HFFc6 (cell line): ENCODE measurements at places on chromosomes 6 and 20.

DNA sequence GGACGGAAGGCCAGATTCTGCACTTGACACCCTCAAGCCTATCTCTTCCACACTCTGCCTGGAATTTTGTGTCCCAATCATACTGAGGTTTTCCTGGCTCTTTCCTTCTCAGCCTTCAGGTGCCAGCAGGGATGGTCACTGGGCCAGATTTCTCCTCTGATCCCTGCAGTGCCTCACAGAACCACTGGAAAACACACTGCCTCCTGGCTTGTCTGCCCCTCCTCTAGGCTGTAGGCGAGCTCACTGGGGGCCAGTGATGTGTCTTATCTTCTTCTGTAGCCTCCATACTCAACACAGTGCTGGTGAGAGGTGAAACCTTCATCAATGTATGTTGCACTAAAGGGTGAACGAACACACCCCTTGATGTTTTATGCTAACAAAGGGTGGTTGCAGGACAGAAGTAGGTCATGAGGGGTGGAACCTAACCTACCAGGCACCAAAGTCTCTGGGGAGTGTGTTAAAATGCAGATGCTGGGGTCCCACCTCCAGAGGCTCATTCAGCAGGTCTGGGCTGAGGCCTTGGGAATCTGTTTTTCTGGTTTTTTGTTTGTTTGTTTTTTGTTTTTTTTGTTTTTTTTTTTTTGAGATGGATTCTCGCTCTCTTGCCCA, 80.3 kb downstream of the CDH26 start:
- peaks cover 65% of the 10 kb centered on the region for H3K4me1 ChIP-seq
- DNase-seq, result no peak
- H3K4me3 ChIP-seq, result no peak overlapping the region
- H3K36me3 ChIP-seq, result peaks cover 1% of the 10 kb centered on the region; the same call in 1 of the 2 replicates
- no peak overlapping the region for H3K27ac ChIP-seq

GRCh38 chr6:158570681-158570962, 10.7 kb downstream of the TMEM181 start:
- H3K27me3 ChIP-seq, result no peaks in the 10 kb centered on the region; the same call in 1 of the 2 replicates

DNA sequence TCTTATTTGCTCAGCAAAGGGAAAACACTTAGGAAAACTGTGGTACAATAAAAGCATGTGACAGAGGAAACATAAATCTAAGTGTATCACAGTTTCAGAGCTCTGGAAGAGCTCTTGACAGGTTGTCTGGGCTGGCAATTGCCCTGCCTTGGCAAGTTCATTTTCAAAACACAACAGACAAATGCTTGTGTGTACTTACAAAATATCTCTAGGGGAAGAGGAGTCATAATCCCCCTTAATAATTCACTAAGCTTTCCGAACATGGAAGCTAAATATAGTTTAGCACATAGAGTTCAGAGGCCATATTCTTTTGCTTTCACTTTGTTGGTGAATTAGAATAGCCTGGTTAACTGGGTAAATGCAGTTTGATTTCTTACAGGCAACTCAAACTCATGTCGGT, 211.6 kb upstream of the THEMIS start:
- no peak overlapping the region; the same call in 1 of the 2 replicates for H3K4me3 ChIP-seq
- no peak for DNase-seq
- no peak overlapping the region for H3K27ac ChIP-seq
- no peaks in the 10 kb centered on the region; the same call in none of the 2 replicates for H3K27me3 ChIP-seq
- H3K4me1 ChIP-seq, result peaks cover 17% of the 10 kb centered on the region

GRCh38 chr6:47091886-47092668, 49.9 kb upstream of the ADGRF1 start:
- H3K4me1 ChIP-seq, result peaks cover 9% of the 10 kb centered on the region; the same call in 1 of the 2 replicates
- no peak for DNase-seq
- no peak overlapping the region for H3K4me3 ChIP-seq
- no peaks in the 10 kb centered on the region; the same call in 1 of the 2 replicates for H3K27me3 ChIP-seq

- no peak for DNase-seq
- H3K4me3 ChIP-seq, result no peak overlapping the region
Observed at GRCh38 chr20:49630396-49630951, 62.5 kb upstream of the PTGIS start.

GRCh38 chr6:165640806-165641205, 22.2 kb downstream of the PDE10A start:
- no peak overlapping the region for H3K4me3 ChIP-seq
- no peaks in the 10 kb centered on the region for H3K36me3 ChIP-seq
- DNase-seq, result no peak
- no peaks in the 10 kb centered on the region for H3K4me1 ChIP-seq

GRCh38 chr20:37571033-37571432, 43.4 kb upstream of the BLCAP start:
- H3K36me3 ChIP-seq, result no peaks in the 10 kb centered on the region
- 0 out of 2 replicates have a peak, but pooled peaks cover 5% of the 10 kb centered on the region for H3K4me1 ChIP-seq
- no peak for DNase-seq
- H3K27me3 ChIP-seq, result peaks cover 39% of the 10 kb centered on the region
- no peak overlapping the region for H3K4me3 ChIP-seq
- no peak overlapping the region for H3K27ac ChIP-seq

GRCh38 chr6:89828988-89829471, 650 bp upstream of the CASP8AP2 start:
- peaks cover 15% of the 10 kb centered on the region for H3K4me1 ChIP-seq
- peaks cover 18% of the 10 kb centered on the region; the same call in 1 of the 2 replicates for H3K36me3 ChIP-seq
- no peaks in the 10 kb centered on the region; the same call in 1 of the 2 replicates for H3K27me3 ChIP-seq
- H3K27ac ChIP-seq, result peak overlapping the region; percentile 85
- DNase-seq, result no peak

- DNase-seq, result no peak
- H3K36me3 ChIP-seq, result peaks cover 16% of the 10 kb centered on the region; the same call in 1 of the 2 replicates
- H3K4me1 ChIP-seq, result peaks cover 51% of the 10 kb centered on the region
- no peak overlapping the region for H3K27ac ChIP-seq
- no peak overlapping the region for H3K4me3 ChIP-seq
Observed at GRCh38 chr20:58544286-58544685, 29.1 kb upstream of the APCDD1L start.

DNA sequence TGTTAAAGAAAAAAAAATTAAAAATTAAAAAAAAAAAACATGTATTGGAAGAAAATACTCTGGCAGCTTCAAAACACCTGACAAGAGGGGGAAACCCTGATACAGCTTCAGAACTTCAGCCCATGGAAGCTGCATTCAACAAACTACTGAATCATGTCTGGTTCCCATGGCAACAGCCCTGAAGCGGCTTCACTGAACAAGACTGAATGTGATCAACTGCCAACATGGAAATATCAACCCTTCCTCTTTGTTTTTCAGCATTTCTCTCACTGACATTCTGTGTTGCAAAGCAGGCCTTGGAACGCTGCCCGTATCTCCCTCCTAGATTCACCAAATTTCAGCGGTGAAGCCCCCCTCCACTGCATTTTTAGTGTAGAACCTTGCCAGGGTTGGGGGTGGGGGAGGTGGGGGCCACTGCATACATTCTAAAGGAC, 91.3 kb upstream of the SHLD1 start:
- H3K4me3 ChIP-seq, result no peak overlapping the region
- H3K27ac ChIP-seq, result peak overlapping the region; percentile 38; the same call in 1 of the 2 replicates
- peaks cover 42% of the 10 kb centered on the region for H3K4me1 ChIP-seq
- peak; percentile 51 for DNase-seq

DNA sequence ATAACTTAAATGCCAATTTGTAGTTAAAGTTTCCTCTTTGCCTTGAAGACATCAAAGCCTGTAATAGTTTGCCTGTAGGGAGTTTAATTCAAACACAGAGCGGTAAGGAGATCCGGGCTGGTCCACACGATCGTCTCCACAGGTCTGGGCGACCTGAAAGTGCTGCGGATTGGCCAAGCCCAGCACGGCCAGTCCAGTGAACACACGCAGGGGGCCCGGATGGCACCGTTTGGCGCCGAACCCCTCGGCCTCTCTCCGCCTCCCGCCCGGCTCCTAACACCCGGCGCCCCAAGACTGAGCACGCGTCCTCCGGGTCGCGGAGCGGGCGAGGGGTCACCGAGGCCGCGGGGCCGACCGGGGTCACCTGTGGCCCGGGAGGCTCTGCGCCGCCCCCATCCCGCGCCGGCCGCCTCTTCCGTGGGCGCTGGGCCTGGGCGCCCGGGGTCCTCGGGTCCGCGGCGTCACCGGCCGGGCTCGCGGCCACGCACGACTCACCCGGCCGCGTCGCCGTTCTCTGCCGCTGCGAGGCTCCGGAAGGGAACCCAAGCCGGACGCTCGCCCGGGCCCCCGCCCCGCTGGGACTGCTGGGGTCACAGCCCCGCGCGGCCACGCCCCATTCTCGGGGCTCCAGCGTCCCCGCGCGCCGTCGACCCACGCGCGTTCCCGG, 481 bp downstream of the SERPINB6 start:
- peaks cover 1% of the 10 kb centered on the region; the same call in 1 of the 2 replicates for H3K27me3 ChIP-seq
- peaks cover 75% of the 10 kb centered on the region for H3K4me1 ChIP-seq
- peak; percentile 41 for DNase-seq
- H3K27ac ChIP-seq, result peak overlapping the region; percentile 96

- DNase-seq, result no peak
- H3K36me3 ChIP-seq, result no peaks in the 10 kb centered on the region
- no peak overlapping the region for H3K4me3 ChIP-seq
- peaks cover 4% of the 10 kb centered on the region for H3K27me3 ChIP-seq
Observed at GRCh38 chr20:10109641-10110040, 74.9 kb downstream of the ANKEF1 start.

GRCh38 chr6:21856844-21857243, 263.3 kb downstream of the SOX4 start:
- H3K4me1 ChIP-seq, result peaks cover 16% of the 10 kb centered on the region
- peak overlapping the region; percentile 19; the same call in 1 of the 2 replicates for H3K4me3 ChIP-seq
- no peaks in the 10 kb centered on the region for H3K27me3 ChIP-seq

- DNase-seq, result no peak
- H3K4me1 ChIP-seq, result no peaks in the 10 kb centered on the region
- H3K4me3 ChIP-seq, result no peak overlapping the region
- no peaks in the 10 kb centered on the region; the same call in 1 of the 2 replicates for H3K27me3 ChIP-seq
Observed at GRCh38 chr20:16599257-16599656, 26.0 kb upstream of the KIF16B start.

DNA sequence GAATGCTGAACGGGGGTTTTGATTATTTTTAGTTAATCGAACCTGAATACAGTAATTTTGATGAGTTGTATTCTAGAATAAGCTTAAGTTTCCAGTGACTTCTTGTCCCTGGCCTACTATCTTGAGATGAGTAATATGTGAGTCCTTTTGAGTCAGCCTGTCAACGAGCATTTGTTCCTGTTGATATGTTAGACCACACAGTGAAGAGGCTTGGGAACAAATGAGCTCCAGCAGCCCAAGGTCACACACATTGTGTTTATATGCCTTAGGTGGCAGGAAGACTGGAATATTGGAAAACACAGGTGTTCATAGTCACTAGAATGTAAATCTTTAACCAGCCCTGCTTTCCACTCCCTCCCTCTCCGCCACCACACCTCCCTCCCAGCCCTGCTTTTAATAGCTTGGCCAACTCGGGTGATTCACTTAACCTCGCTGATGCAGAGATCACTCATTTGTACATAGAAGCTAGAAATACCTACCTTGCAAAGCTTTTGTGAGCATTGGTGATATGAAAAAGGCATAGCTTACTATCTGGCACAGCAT, 9.1 kb downstream of the SMPDL3A start:
- no peaks in the 10 kb centered on the region for H3K36me3 ChIP-seq
- DNase-seq, result peak; percentile 76
- H3K4me3 ChIP-seq, result peak overlapping the region; percentile 45

DNA sequence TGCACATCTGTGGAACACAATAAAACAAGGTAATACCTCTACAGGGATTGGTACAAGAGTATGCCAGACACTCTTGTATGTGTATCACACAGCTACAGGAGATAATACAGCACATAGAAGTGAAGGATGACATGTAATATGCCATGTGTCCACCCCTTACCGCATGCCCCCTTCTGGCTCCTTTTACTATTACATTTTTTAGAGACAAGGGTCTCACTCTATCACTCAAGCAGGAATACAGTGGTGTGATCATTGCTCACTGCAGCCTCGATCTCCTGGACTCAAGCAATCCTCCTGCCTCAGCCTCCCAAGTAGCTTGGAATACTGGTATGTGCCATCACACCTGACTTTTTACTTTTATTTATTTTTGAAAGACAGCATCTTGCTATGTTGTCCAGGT, 4.2 kb upstream of the NCR3 start:
- H3K27me3 ChIP-seq, result no peaks in the 10 kb centered on the region
- peaks cover 8% of the 10 kb centered on the region for H3K4me1 ChIP-seq
- H3K27ac ChIP-seq, result no peak overlapping the region
- DNase-seq, result peak; percentile 40
- H3K4me3 ChIP-seq, result no peak overlapping the region

GRCh38 chr6:37868447-37868825, 48.9 kb downstream of the ZFAND3 start:
- DNase-seq, result peak; percentile 36
- peak overlapping the region; percentile 70 for H3K27ac ChIP-seq
- no peaks in the 10 kb centered on the region for H3K27me3 ChIP-seq

DNA sequence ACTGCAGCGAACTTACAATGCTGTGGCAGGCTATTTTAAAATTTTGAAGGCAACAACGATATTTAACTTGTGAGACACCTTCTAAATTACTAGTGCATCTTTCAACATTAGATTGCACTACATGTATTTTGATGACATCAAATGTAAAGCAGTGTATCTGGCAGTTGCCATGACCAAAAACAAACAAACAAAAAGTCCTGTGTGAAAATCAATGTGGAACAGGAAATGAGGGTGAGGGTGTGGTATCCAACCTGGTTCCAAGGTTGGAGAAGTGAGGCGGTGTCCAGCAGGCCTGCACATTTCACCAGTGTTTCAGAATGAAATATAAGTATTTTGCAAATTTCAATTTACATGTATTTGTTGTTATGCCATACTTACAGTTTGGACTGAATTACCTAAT, 112.0 kb downstream of the LAMP5 start:
- DNase-seq, result no peak
- no peaks in the 10 kb centered on the region for H3K36me3 ChIP-seq
- H3K4me1 ChIP-seq, result no peaks in the 10 kb centered on the region
- H3K27me3 ChIP-seq, result peaks cover 12% of the 10 kb centered on the region

GRCh38 chr6:28900577-28901256, 23.1 kb downstream of the TRIM27 start:
- H3K4me3 ChIP-seq, result no peak overlapping the region
- H3K36me3 ChIP-seq, result peaks cover 42% of the 10 kb centered on the region
- peaks cover 8% of the 10 kb centered on the region for H3K27me3 ChIP-seq
- H3K27ac ChIP-seq, result no peak overlapping the region

DNA sequence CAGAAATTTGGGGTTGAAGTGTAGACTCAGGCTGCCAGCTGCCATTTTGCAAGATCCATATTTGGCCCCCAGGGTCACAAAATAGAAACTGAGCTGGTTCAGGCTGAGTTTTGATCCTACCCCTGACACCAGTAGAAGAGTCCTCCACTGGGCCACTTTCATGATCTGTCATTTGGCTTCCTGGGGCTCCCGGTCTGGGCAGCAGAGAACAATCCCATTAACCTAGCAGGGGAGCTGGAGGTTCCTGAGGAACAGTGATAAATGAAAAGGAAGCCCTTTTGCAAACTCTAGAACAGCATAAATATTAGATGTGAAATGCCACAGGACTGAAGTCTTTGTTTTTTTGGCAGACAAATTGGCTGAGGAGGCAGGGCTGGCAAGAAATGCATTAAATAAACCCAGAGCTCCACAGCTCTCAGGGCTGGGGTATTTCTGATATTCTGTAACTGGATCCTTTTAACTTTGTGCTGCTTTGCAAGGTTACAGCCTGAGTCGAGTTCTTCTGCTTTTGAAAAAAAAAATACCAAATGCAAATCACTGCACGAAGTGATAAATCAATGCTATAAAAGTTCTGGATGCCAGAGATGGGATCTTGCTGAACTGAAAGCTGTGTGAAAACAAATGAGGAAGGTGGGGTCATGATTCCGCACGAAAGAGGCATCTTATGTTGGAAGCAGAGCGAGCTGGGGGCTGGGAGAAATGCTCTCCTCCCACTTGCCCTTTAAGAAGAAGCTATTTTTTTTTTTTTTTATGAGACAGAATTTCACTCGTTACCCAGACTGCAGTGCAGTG, 64.4 kb downstream of the SULF2 start:
- H3K36me3 ChIP-seq, result no peaks in the 10 kb centered on the region
- peaks cover 11% of the 10 kb centered on the region; the same call in 1 of the 2 replicates for H3K4me1 ChIP-seq
- H3K27me3 ChIP-seq, result peaks cover 28% of the 10 kb centered on the region
- H3K4me3 ChIP-seq, result no peak overlapping the region
- DNase-seq, result peak; percentile 13
